CD4-positive, CD25-positive, alpha-beta regulatory T cell (primary cell): ENCODE measurements at places on chromosomes 13 and 19. TPM values are rescaled to one million over a fixed set of nuclear protein-coding genes. Genes with fewer than 3 reads are reported as not detected.

The PGLYRP2 gene
- polyA plus RNA-seq: 0.12 TPM

The PIH1D1 gene
- polyA plus RNA-seq: 113 TPM

The CGB1 gene
- polyA plus RNA-seq: not detected

The KPTN gene
- 2.7 TPM for polyA plus RNA-seq

The ODAD3 gene
- polyA plus RNA-seq: not detected

The POU2F2 gene
- polyA plus RNA-seq: 7.2 TPM

The LMTK3 gene
- not detected for polyA plus RNA-seq

The PPM1N gene
- 2.5 TPM for polyA plus RNA-seq

The MATK gene
- polyA plus RNA-seq: 2.7 TPM

The HCN2 gene
- not detected for polyA plus RNA-seq

The TMEM190 gene
- polyA plus RNA-seq: not detected

The MEDAG gene
- polyA plus RNA-seq: not detected

The ANKRD24 gene
- 0.12 TPM for polyA plus RNA-seq

The IL27RA gene
- polyA plus RNA-seq: 71.2 TPM

The EID2B gene
- polyA plus RNA-seq: 11.3 TPM

The MCEMP1 gene
- not detected for polyA plus RNA-seq

The KLK12 gene
- polyA plus RNA-seq: not detected

The TJP3 gene
- 22.9 TPM for polyA plus RNA-seq

The GIPC3 gene
- polyA plus RNA-seq: not detected

The KLK3 gene
- not detected for polyA plus RNA-seq

The DAPK3 gene
- 22.2 TPM for polyA plus RNA-seq
